ENCODE measurements at places on chromosomes 6 and 20.

DNA sequence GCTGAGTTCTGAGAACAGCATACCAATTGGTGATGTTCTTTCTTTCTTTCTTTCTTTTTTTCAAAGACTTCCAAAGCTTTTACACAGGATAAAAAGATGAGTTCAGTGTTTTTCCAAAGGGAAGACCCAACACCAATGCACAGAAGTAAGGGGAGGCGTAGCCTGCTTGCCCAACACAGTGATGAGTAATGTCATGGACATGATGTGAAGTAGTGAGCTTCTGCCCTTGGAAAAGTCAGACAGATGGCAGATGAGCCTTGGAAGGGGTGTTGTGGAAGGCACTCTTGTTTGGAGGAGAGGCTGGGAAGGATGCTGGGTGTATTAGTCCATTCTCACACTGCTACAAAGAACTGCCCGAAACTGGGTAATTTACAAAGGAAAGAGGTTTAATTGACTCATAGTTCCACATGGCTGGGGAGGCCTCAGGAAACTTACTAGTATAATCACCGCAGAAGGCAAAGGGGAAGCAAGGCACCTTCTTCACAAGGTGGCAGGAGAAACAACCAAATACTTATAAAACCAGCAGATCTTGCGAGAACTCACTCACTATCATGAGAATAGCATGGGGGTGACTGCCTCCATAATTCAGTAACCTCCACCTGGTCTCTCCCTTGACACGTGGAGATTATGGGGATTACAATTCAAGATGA is 12.6 kb downstream of the LRP11 start:
- no peak overlapping the region for H3K4me3 ChIP-seq
- peaks cover 2% of the 10 kb centered on the region for H3K4me1 ChIP-seq
- no peak for DNase-seq
- H3K27ac ChIP-seq, result no peak overlapping the region
- no peaks in the 10 kb centered on the region for H3K36me3 ChIP-seq
- H3K27me3 ChIP-seq, result no peaks in the 10 kb centered on the region

DNA sequence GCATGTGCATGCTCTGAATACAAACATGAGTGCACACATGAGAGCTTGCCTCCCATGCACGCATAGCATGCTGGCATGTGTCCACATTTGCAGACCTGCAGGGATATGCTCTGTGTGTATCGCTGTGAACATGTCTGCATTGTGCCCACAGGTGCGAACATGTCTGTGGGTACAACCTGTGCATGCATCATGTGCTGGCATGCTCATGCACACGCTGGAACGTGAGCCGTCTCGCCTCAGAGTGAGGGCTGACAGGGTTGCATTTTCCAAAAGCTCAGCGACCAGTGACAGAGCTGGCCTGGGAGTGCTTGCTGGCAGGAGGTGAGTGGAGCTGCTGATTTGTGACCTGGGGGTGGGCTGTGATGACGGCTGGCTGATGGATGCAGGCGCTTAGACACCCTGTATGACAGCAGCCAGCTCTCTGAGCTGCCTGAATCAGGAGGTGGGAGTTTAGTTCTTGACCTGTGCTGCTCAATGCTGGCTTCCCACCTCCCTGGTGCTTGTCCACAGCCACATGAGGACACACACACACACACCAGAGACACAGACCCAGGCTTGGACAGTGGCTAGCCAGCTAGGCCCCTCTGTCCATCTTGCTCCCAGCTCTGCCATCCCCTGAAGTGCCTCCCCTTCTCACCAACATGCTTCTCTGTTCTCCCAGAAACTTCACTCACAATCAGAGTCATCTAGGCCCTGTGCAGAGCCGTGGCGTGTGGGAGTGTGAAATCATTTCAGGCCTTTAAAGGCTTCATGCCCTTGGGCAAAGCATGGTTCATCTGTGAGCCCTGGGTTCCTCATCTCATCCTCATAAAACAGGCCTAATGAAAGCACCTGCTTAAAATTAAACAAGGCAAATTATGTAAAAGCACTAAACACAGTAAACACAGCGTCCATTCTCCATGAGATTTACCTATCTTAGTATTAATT is 51.4 kb downstream of the CD40 start:
- DNase-seq, result no peak
- peaks cover 14% of the 10 kb centered on the region for H3K27me3 ChIP-seq
- H3K27ac ChIP-seq, result no peak overlapping the region
- H3K4me3 ChIP-seq, result no peak overlapping the region
- H3K4me1 ChIP-seq, result no peaks in the 10 kb centered on the region
- H3K36me3 ChIP-seq, result peaks cover 2% of the 10 kb centered on the region

- no peak overlapping the region for H3K4me3 ChIP-seq
- H3K4me1 ChIP-seq, result peaks cover 8% of the 10 kb centered on the region
- H3K27me3 ChIP-seq, result peaks cover 27% of the 10 kb centered on the region
- no peak for DNase-seq
Measured at GRCh38 chr20:54177378-54177777, 3.6 kb upstream of the CYP24A1 start.

GRCh38 chr6:166580076-166581050 is 6.1 kb downstream of the RAMACL start:
- no peak overlapping the region for H3K27ac ChIP-seq
- no peaks in the 10 kb centered on the region for H3K27me3 ChIP-seq
